NCI-H2081 treated with DMSO at 0.1 percent for 48 hours (cell line): ENCODE measurements at places on chromosomes 7 and 10.

- no peak for DNase-seq
Observed at GRCh38 chr7:96023387-96023786, 251.0 kb downstream of the DYNC1I1 start.

- DNase-seq = no peak
Observed at GRCh38 chr7:67875558-67875957, 878.9 kb downstream of the TYW1 start.

- DNase-seq = no peak
Observed at GRCh38 chr7:36686499-36686898, 37.8 kb downstream of the AOAH start.

DNA sequence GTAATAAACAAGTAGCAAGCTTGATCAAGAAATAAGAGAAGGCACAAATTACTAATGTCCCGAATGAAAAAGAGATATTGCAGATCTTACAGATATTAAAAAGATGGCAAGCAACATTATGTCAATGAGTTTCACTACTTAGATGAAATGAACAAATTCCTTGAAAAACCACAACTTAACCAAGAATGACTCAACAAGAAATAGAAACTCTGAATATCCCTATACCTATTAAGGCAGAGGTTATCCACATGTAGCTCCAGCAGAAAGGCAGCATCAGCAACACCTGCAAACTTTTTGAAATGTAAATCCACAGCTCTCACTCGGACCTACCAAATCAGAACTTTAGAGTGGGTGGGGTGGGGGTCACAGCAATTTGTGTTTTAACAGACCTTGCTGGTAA lies 33.6 kb downstream of the PDE1C start:
- DNase-seq = no peak

DNA sequence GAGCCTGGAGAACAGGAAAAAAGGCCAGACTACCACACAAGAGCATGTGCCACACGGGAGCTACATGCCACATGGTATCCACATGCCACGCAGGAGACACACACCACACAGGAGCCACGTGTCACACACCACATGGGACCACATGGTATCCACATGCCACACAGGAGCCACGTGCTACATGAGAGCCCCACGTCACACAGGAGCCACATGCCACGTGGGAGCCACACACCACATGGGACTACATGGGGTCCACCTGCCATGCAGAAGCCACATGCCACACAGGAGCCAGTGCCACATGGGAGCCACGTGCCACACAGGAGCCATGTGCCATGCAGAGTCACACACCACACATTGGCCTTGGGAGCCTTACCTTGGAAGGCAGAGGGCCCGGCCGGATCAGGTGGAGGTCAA lies 244.4 kb upstream of the PPP2R2D start:
- DNase-seq = no peak

DNA sequence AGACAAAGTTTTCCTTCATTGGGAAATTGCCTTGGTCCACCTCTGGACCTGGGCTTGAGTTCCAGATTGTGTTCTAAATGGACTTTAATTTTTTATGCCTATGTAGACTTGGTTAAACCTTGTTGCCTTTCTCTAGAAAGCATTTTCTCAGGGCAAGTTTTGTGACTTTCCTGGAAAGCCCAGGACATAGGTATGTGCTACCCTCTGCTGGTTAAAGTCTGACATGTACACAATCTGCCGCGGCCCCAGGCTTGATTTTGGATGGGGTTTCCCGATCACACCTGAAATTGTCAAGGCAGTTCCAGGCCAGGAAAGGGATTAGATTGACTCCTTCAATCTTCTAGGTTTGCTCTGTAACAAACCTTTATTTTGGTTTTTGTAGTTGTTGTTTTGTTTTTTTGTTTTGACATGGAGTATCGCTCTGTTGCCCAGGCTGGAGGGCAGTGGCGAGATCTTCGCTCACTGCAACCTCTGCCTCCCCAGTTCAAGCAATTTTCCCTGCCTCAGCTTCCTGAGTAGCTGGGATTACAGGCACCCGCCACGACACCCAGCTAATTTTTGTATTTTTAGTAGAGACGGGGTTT lies 14.1 kb upstream of the AKR1B10 start:
- DNase-seq = no peak

GRCh38 chr7:72078301-72078700 lies 333.8 kb downstream of the CALN1 start:
- DNase-seq = no peak

- DNase-seq = no peak
Observed at GRCh38 chr7:20227291-20227795, 10.2 kb upstream of the MACC1 start.

- no peak for DNase-seq
Observed at GRCh38 chr10:27482984-27483956, 20.8 kb upstream of the RAB18 start.

- DNase-seq = no peak
Observed at GRCh38 chr7:54249686-54250085, 292.5 kb upstream of the VSTM2A start.

DNA sequence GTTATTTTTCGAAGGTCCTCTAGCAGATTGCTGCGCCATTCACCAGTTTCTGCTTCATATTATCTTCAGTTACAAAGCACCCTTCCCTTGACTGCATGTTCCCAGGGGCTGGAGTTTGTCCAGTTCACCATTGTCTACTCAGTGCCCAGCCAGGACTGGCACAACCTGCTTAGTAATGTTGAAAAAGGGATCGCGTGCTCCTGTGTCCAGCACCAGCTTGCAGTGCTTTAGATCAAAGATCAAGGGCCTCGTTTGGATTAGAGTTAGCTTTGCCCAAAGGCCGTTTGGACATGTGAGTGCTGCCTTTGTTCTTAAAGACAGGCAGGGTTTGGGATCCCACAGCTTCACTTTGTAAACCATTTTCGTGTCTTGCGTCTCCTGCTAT lies 867 bp downstream of the ATP6V0E2 start:
- DNase-seq = no peak

DNA sequence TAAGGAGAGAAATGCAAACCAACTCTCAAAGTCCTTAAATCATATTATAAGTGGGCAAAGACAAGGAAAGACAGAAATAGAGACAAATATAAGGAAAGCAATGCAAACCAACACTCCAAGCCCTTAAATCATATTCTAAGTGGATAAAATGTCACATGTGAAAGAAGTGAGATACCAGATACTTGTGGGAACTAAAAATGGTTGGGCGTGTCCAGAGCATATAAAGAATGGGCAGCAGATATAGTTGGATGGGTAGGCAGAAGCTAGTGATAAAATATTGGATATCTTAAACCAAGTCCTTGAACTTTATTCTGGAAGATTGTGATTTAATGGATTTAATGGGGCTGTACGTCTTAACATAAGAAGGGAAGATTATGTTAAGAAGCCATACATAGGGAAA lies 1065.2 kb upstream of the C7orf33 start:
- no peak for DNase-seq

DNA sequence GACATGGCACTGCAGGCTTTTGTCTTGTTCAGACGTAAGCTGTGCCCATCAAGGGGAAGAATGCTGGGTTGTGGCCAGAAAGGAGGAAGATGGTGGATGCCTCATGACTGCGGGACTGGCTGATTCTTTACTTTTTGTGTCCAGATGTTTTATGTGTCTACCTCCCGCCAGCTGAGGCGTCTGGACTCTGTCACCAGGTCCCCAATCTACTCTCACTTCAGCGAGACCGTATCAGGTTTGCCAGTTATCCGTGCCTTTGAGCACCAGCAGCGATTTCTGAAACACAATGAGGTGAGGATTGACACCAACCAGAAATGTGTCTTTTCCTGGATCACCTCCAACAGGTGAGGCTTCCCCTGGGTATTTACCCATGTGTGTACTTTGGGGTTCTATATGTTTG lies 53.5 kb downstream of the ABCC2 start:
- DNase-seq = no peak
